CMK (cell line): ENCODE measurements at places on chromosomes 13 and 19.

GRCh38 chr13:39955560-39955959, 300.1 kb downstream of the COG6 start:
- DNase-seq: no peak

DNA sequence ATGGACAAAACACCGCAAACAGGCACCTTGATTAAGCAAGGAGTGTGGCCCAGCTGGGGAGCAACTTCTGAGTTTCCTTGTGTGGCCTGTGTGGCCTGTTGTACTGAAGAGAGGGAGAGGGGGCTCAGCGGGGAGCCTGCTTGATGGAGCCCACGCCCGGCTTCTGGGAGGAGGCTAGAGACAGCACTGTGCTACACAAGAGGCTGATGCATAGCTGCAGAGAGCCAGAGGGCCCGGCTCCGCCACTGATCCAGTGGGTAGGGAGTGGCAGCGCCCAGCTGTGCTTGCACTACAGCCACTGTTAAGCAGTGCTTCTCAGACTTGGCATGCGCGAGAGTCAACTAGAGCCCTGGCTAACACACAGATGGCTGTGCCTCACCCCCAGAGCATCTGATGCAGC, 19.0 kb downstream of the LYL1 start:
- DNase-seq: no peak

- DNase-seq: no peak
Measured at GRCh38 chr13:98195054-98195791, 18.2 kb upstream of the RNF113B start.

DNA sequence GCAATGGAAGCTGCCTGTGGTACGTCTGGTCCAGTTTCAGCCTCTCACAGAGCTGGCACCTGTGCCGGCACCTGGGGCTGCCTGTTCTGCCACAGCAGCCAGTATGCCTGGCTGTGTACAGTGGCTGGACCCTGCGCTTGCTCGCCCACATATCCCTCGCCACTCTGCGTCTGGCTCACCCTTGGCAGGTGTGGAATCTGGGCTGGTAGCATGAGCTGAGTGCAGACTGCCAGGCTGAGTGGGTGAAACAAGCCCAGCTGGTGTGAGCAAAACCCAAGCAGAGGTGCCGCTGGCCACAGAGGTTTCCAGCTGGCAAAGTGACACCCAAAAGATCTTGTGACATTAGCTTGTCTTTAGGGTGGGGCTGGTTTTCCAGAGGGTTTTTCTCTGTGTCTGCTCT, 80.7 kb downstream of the ING1 start:
- DNase-seq: no peak

DNA sequence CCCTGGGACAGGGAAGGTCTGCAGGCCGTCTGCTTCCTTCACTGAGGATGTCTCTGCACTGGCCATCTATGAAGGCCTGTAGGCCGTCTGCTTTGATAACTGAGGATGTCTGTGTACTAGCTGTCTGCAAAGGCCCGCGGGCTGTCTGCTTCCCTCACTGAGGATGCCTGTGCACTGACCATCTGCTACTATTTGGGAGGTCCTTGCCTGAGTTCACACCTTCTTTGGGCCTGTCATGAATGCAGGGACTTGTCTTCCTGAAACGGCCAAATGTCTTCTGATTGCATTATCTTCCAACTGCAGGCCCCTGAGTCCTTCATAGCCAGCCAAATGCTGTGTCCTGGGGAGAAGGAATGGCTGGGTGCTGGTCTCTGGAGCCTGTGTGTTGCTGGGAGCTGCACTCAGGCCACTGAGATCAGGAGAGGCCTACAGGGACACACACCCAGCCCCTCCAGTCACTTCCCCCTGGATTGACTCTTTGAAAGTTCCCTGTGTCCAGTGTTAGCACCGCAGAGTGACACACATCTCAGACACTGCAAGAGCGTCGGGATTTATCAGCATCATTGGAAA, 72.9 kb downstream of the TEX29 start:
- no peak for DNase-seq
